Progenitor cell of endocrine pancreas (in vitro differentiated cells): ENCODE measurements at places on chromosomes 3 and 15.
A peak's percentile ranks its signal among the peaks of the same experiment; 100 is the strongest.

- no peaks in the 10 kb centered on the region for H3K36me3 ChIP-seq
- peaks cover 18% of the 10 kb centered on the region for H3K4me1 ChIP-seq
- no peak overlapping the region for H3K4me3 ChIP-seq
- H3K27ac ChIP-seq: peak overlapping the region; percentile 86
- no peak for DNase-seq
Measured at GRCh38 chr3:170344971-170345370, 12.5 kb upstream of the SKIL start.

GRCh38 chr15:76863123-76863522 is 42.0 kb downstream of the SCAPER start:
- DNase-seq: no peak
- no peak overlapping the region for H3K4me3 ChIP-seq
- no peaks in the 10 kb centered on the region for H3K27me3 ChIP-seq
- no peaks in the 10 kb centered on the region for H3K4me1 ChIP-seq
- H3K36me3 ChIP-seq: no peaks in the 10 kb centered on the region
- H3K27ac ChIP-seq: no peak overlapping the region

DNA sequence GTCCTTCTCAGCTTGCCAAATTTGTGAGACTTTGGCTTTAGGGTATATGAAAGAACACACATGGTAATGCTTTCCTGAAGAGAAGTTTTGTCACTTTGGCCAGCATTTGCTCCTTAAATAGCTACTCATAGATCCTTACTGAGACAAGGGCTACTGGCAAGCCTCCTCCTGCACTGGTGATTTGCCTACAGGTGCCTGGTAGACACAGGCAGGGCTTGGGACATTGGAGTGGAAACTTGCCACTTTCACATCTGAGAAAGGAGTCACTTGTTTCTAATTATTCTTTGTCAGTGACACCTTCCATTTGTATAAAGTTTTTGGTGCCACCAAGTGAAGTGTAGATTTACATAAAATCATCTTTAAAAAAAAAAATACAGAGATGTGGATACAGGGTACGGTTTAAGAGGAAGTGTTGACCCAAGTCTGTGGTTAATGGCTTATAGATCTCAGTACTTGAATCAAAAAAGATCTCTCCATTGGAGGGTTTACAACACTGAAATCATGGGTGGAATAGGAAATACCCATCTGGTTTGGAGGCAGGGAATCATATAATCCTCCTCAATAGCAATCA is 132.8 kb upstream of the GADL1 start:
- H3K27ac ChIP-seq: no peak overlapping the region
- no peaks in the 10 kb centered on the region for H3K4me1 ChIP-seq
- H3K36me3 ChIP-seq: no peaks in the 10 kb centered on the region
- no peak overlapping the region for H3K4me3 ChIP-seq
- H3K27me3 ChIP-seq: no peaks in the 10 kb centered on the region

DNA sequence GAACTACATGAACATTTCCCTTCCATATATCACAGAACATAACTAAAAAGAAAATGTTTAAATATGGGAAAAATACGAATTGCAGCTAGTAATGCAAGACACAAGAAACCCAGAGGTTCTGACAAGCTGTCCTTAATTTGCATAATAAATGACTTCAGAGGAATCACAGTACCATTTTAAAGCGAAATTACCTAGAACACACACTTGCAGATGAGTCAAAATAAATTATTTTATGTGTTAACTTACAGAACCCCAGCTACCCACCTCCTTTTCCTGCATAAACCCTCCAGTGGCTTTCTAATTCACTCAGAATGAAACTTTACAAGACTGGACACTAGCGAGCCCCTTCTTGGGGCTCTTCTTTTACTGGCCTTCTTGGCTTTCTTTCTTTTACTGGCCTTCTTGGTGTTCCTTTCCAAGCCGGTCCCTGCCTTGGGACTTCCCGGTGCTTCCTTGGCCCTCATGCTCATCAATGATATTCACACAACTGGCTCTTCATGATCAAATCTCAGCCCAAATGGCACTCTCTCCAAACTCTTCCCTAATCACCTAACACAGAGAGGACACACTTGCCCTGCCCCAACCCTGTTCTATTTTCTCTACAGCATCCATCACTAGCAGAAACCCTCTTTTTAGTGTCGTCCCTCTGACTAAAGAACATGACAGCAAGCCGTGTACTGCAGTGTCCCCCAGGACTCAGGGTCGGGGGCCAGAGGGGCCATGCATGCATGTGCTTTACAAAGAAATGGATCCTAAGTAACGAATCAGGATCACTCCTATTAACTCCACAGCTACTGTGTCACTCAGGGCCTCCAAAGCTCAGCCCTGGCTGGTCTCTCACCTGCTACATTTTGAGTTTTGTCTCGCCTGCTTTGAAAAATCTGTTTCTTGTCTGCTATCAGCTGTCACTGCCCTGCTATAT is 4.8 kb downstream of the CHSY1 start:
- DNase-seq: no peak
- H3K4me3 ChIP-seq: no peak overlapping the region
- H3K4me1 ChIP-seq: peaks cover 35% of the 10 kb centered on the region
- no peaks in the 10 kb centered on the region for H3K36me3 ChIP-seq
- H3K27me3 ChIP-seq: no peaks in the 10 kb centered on the region

GRCh38 chr3:151383956-151384355 is 597 bp downstream of the P2RY12 start:
- H3K27ac ChIP-seq: no peak overlapping the region
- no peak overlapping the region for H3K4me3 ChIP-seq
- no peak for DNase-seq
- no peaks in the 10 kb centered on the region for H3K36me3 ChIP-seq

GRCh38 chr3:177447938-177448337 is 250.7 kb upstream of the TBL1XR1 start:
- H3K27me3 ChIP-seq: no peaks in the 10 kb centered on the region
- H3K36me3 ChIP-seq: no peaks in the 10 kb centered on the region
- no peak overlapping the region for H3K4me3 ChIP-seq
- peaks cover 4% of the 10 kb centered on the region for H3K4me1 ChIP-seq
- H3K27ac ChIP-seq: no peak overlapping the region
- DNase-seq: no peak

DNA sequence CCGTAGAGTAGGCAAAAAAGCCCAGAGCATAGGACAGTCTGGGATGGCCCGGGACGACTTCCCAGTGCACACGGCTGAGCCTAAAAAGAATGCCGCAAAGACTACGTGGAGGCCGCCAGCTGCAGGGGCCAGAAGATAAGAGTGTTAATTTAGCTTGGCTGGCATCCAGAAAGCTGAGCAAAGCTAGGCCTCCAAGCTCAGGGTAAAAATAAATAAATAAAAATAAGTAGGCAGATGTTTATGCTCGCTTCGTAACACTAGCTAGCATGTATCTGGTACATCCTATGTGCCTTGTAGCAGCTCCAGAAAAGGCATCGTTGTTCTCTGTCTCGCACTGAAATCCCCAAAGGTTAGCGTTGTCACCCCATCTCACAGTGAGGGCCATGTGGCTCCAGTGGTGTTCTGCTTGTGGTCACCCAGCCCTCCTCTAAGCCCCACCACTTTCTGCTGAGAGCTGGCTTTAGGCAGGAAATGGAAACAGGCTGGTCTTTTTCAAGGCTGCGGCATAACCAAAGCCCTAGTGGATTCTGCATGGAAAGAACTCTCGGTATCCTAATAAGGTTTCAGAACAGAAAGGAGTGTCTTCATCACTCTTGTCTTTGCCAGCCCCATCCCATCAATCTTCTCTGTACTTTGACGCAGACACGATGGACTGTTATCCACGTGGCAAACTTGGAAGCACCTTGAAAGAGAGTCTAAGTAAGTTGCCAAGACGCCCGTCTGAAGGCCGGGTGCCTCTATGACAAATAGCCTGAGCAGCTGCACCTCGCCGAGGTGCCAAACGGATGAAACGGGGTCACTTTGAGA is 58.1 kb upstream of the MEF2A start:
- no peak overlapping the region for H3K27ac ChIP-seq
- H3K4me3 ChIP-seq: no peak overlapping the region
- no peaks in the 10 kb centered on the region for H3K27me3 ChIP-seq
- no peaks in the 10 kb centered on the region for H3K4me1 ChIP-seq

GRCh38 chr3:107644631-107645030 is 121.9 kb downstream of the BBX start:
- DNase-seq: no peak
- no peak overlapping the region for H3K4me3 ChIP-seq

GRCh38 chr3:19907523-19907922 is 26.5 kb downstream of the EFHB start:
- H3K27me3 ChIP-seq: no peaks in the 10 kb centered on the region
- peaks cover 3% of the 10 kb centered on the region for H3K36me3 ChIP-seq
- H3K4me1 ChIP-seq: no peaks in the 10 kb centered on the region
- no peak overlapping the region for H3K27ac ChIP-seq
- H3K4me3 ChIP-seq: no peak overlapping the region
